ENCODE measurements at places on chromosomes 6 and 20. TPM values are rescaled to one million over a fixed set of nuclear protein-coding genes. Genes with fewer than 3 reads are reported as not detected.

GRCh38 chr6:47834196-47834595 is 52.4 kb downstream of the OPN5 start:
- no peaks in the 10 kb centered on the region for H3K36me3 ChIP-seq
- H3K27me3 ChIP-seq, result no peaks in the 10 kb centered on the region
- H3K4me1 ChIP-seq, result no peaks in the 10 kb centered on the region
- H3K4me3 ChIP-seq, result no peak overlapping the region

DNA sequence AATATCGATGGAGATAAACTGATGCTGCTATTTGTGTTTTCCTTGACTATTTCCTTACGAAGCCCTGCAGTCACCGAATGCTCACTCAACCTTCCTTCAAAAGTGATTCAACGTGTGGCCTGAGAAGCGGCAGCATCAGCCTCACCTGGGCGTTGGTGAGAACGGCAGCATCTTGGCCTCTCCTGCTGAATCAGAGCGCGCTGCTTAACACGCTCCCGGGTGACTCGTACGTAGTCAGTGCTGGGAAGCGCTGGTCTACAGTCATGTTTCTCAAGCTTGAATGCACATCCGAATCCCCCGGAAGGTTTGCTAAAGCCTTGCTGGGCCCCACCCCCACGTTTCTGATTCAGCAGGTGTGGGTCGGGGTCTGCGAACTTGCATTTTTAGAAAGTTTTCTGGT is 214.1 kb upstream of the RREB1 start:
- no peak overlapping the region for H3K27ac ChIP-seq
- no peaks in the 10 kb centered on the region for H3K27me3 ChIP-seq
- H3K4me3 ChIP-seq, result no peak overlapping the region
- no peaks in the 10 kb centered on the region for H3K36me3 ChIP-seq
- no peaks in the 10 kb centered on the region for H3K4me1 ChIP-seq

DNA sequence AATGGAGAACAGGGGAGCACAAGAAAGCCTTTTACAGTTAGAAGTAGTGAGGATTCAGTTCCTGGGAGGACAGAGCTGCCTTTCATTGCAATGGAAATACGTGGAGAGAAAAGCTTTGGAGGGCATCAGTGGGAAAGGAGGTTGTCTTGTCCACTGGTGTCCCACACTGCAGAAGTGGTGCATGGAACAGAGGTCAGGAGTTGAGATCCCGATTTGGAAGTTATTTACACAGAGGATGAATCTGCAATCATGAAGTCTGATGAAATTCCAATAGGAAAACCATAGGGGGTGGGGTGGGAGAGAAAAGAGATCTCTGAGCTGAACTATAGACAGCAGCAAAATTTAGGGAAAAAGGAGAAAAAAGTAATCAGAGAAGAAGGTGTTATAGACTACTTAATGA is 33.6 kb downstream of the ADGRG6 start:
- H3K4me3 ChIP-seq, result no peak overlapping the region
- no peak for DNase-seq
- no peaks in the 10 kb centered on the region for H3K36me3 ChIP-seq
- H3K27ac ChIP-seq, result no peak overlapping the region
- no peaks in the 10 kb centered on the region for H3K4me1 ChIP-seq

GRCh38 chr6:20700375-20700774 is 166.1 kb downstream of the CDKAL1 start:
- H3K4me3 ChIP-seq, result no peak overlapping the region
- H3K27me3 ChIP-seq, result no peaks in the 10 kb centered on the region
- no peaks in the 10 kb centered on the region for H3K36me3 ChIP-seq
- no peak for DNase-seq
- no peak overlapping the region for H3K27ac ChIP-seq

DNA sequence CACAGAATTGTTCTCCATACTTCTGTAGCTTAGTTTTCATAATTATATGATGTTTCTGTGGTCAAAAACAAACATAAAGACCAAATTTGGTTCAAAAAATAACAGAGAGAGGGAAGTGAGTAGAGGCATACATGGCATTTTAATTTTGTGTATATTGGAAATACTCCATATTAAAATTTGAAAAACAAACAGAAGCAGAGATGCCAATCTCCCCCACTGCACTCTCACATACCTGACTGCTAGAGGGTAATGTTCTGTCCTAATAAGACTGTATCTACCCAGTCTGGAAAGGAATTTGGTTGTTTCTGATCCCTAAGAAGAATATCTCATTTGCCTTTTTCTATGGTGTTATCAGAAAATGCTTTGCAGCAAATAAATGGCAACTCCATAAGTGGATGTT is 959.0 kb upstream of the FLRT3 start:
- no peak overlapping the region for H3K27ac ChIP-seq
- H3K27me3 ChIP-seq, result no peaks in the 10 kb centered on the region
- DNase-seq, result no peak
- no peaks in the 10 kb centered on the region for H3K4me1 ChIP-seq
- no peak overlapping the region for H3K4me3 ChIP-seq

Gene TSBP1
- total RNA-seq, result not detected

DNA sequence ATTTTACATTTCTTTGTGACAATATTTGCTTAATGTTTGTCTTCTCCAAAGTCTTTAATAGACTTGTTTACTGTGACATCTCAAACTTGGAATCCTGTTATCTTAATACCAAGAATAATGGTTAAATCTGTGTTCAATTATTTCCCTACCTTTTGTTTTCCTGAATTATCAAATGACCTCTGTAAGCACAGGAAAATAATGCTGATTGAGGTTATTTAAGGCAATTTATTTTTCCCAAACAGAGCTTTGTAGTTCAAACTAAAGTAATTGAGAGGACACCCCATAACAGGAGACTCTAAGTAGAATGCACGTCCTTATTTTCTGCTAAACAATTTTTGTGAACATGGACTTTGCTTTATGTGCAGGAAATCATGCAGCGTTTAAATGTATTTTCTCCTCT is 195.0 kb downstream of the BTBD3 start:
- H3K27ac ChIP-seq, result no peak overlapping the region
- no peaks in the 10 kb centered on the region for H3K4me1 ChIP-seq
- no peaks in the 10 kb centered on the region for H3K27me3 ChIP-seq
- H3K36me3 ChIP-seq, result no peaks in the 10 kb centered on the region

GRCh38 chr6:15404685-15404980 is 158.8 kb downstream of the JARID2 start:
- no peak overlapping the region for H3K4me3 ChIP-seq
- H3K4me1 ChIP-seq, result peaks cover 67% of the 10 kb centered on the region
- H3K27me3 ChIP-seq, result no peaks in the 10 kb centered on the region
- no peak overlapping the region for H3K27ac ChIP-seq

- no peaks in the 10 kb centered on the region for H3K27me3 ChIP-seq
- H3K4me1 ChIP-seq, result no peaks in the 10 kb centered on the region
- H3K27ac ChIP-seq, result no peak overlapping the region
- H3K4me3 ChIP-seq, result no peak overlapping the region
- no peaks in the 10 kb centered on the region for H3K36me3 ChIP-seq
Observed at GRCh38 chr6:170177772-170178560, 112.9 kb downstream of the DLL1 start.

GRCh38 chr6:149477544-149477943 is 7.3 kb downstream of the ZC3H12D start:
- H3K36me3 ChIP-seq, result peaks cover 6% of the 10 kb centered on the region
- peak overlapping the region; percentile 19 for H3K27ac ChIP-seq
- H3K4me1 ChIP-seq, result peaks cover 88% of the 10 kb centered on the region
- H3K4me3 ChIP-seq, result no peak overlapping the region

GRCh38 chr6:158311626-158312025 is 639 bp upstream of the TULP4 start:
- H3K36me3 ChIP-seq, result no peaks in the 10 kb centered on the region
- no peak overlapping the region for H3K27ac ChIP-seq
- no peak for DNase-seq
- no peaks in the 10 kb centered on the region for H3K4me1 ChIP-seq

GRCh38 chr6:67875877-67876383 is 759.2 kb upstream of the ADGRB3 start:
- no peak overlapping the region for H3K27ac ChIP-seq
- H3K4me3 ChIP-seq, result no peak overlapping the region
- DNase-seq, result no peak
- no peaks in the 10 kb centered on the region for H3K36me3 ChIP-seq

DNA sequence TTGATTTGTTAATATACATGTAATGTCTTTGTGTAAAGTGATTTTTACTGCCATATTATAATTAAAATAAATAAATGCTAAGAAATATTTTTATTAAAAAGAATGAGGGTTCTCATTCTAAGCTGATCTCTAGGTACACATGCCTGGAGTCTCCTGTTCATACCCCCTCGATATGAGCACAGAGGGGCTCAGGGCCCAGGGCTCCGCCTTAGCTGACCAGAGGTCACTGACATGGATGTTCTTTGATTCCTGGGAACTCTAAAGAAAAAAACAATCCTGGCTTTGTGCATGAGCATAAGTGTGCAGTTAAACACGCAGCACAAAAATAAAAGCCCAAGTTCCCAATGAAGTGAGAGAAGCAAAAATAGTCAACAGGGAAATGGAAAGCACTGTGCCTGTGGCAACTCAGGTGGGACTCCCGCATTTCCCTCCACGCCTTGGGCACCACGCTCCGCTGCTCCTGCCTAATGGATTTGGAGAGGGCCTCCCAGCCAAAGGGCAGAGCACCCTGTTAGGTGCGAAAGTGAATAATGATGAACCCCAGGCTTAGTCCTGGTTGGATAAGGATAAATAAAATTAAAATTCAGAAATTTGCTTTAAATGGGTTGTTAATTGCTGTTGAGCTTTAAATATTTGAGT is 33.3 kb upstream of the QKI start:
- no peak overlapping the region for H3K27ac ChIP-seq
- no peak for DNase-seq
- no peaks in the 10 kb centered on the region for H3K4me1 ChIP-seq
- no peak overlapping the region for H3K4me3 ChIP-seq
- H3K36me3 ChIP-seq, result no peaks in the 10 kb centered on the region
- H3K27me3 ChIP-seq, result no peaks in the 10 kb centered on the region

- no peaks in the 10 kb centered on the region for H3K36me3 ChIP-seq
- DNase-seq, result no peak
- peaks cover 3% of the 10 kb centered on the region for H3K27me3 ChIP-seq
- H3K4me3 ChIP-seq, result no peak overlapping the region
Observed at GRCh38 chr6:70396163-70396562, 17.1 kb upstream of the FAM135A start.

Gene RNGTT
- 17.4 TPM for total RNA-seq

Gene POU3F2
- not detected for total RNA-seq

Gene SLC44A4
- not detected for total RNA-seq

DNA sequence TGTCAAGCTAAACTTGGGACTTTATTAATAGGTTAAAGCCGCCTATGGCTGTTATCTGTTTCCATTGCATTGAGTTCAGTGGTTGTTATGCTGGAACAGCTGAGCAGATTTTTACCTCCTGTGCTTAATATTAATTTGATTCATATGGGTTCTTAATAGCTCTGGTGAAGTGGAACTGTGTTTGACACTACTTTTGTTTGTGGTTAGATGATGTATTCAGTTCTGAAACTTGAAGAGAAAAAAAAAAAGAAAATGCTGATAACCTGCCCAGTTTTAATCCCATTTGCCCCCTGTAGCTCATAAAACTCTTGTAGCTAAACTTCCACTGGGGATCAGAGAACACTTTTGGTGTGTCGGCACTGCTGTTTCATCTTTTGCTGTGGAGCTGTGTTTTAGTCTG is 117.8 kb downstream of the ZDHHC14 start:
- no peak for DNase-seq
- no peaks in the 10 kb centered on the region for H3K27me3 ChIP-seq
- H3K36me3 ChIP-seq, result no peaks in the 10 kb centered on the region
- no peaks in the 10 kb centered on the region for H3K4me1 ChIP-seq
- no peak overlapping the region for H3K27ac ChIP-seq

GRCh38 chr6:90411292-90411781 is 114.7 kb upstream of the BACH2 start:
- peak; percentile 51 for DNase-seq
- peak overlapping the region; percentile 31 for H3K27ac ChIP-seq
- H3K36me3 ChIP-seq, result no peaks in the 10 kb centered on the region
- peaks cover 46% of the 10 kb centered on the region for H3K4me1 ChIP-seq
- H3K4me3 ChIP-seq, result no peak overlapping the region

Gene IMPG1
- not detected for total RNA-seq

DNA sequence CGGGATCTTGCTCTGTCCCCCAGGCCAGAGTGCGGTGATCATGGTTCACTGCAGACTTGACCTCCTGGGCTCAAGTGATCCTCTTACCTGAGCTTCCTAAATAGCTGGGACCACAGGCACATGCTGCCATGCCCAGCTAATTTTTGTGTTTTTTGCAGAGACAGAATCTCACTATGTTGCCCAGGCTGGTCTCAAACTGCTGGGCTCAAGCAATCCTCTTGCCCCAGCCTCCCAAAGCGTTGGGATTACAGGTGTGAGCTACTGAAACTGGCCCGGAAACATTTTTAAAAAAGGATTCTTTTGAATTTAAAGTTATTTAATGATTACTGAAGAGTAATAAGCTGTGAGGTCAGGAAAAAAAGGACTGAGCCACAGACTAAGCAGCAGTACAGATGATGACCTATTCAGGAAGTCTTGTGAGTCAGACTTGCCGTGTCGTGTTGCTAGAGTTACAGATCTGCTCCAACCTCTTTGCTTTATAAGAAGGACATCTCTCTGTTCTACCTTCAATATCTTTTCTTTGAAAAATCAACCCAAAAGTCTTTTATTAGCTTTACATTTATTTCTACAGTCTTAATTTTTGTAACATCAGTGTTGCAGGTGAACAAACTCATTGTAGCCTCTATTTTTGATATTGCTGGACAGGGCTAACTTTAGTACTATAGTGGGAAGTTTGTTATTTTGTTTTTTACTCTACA is 108.7 kb downstream of the NCOA3 start:
- peaks cover 65% of the 10 kb centered on the region for H3K4me1 ChIP-seq
- H3K27me3 ChIP-seq, result no peaks in the 10 kb centered on the region
- H3K27ac ChIP-seq, result peak overlapping the region; percentile 33
- no peaks in the 10 kb centered on the region for H3K36me3 ChIP-seq
- H3K4me3 ChIP-seq, result no peak overlapping the region
- peak; percentile 93 for DNase-seq

GRCh38 chr20:16898433-16898832 is 150.3 kb downstream of the OTOR start:
- H3K36me3 ChIP-seq, result no peaks in the 10 kb centered on the region
- H3K4me3 ChIP-seq, result no peak overlapping the region
- no peaks in the 10 kb centered on the region for H3K4me1 ChIP-seq
- DNase-seq, result no peak

Gene NUDT3
- 25.9 TPM for total RNA-seq

Gene LY86
- 1.0 TPM for total RNA-seq

DNA sequence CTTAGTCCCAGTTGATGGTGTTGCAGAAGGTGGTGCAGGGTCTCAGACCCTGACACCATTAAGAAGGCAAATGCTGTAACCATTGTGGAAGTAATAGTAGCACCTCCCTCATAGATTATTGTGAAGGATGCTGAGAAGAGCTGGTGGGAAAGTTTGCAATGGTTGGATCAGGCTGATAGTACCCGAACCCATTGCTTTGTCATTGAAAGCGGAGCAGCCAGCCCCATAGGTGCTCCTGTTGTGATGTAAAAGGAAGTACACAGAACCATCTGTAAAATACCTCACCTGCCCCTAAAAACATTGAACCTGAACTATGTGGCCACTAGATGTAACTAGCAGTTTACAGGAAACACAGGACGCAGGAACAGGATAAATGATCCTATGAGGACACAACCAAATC is 31.5 kb downstream of the RIOK1 start:
- no peak for DNase-seq
- no peak overlapping the region for H3K27ac ChIP-seq
- H3K4me1 ChIP-seq, result no peaks in the 10 kb centered on the region
- H3K4me3 ChIP-seq, result no peak overlapping the region

- no peak for DNase-seq
- H3K4me3 ChIP-seq, result no peak overlapping the region
- no peaks in the 10 kb centered on the region for H3K4me1 ChIP-seq
- no peaks in the 10 kb centered on the region for H3K27me3 ChIP-seq
- H3K36me3 ChIP-seq, result no peaks in the 10 kb centered on the region
Observed at GRCh38 chr20:56801971-56802755, 173.1 kb downstream of the TFAP2C start.

Gene RHAG
- total RNA-seq, result not detected

All from CD4-positive, alpha-beta memory T cell (primary cell).